ENCODE measurements at places on chromosomes 12 and 14. TPM values are rescaled to one million over a fixed set of nuclear protein-coding genes. Genes with fewer than 3 reads are reported as not detected.

ASB2 gene
- not detected for total RNA-seq

TRIM9 gene
- 0.33 TPM for total RNA-seq

DNAAF2 gene
- total RNA-seq, result 5.7 TPM

ABCD2 gene
- 43.4 TPM for total RNA-seq

RD3L gene
- total RNA-seq, result not detected

WSCD2 gene
- 1.5 TPM for total RNA-seq

BCL2L14 gene
- not detected for total RNA-seq

RNF212B gene
- not detected for total RNA-seq

LHX5 gene
- total RNA-seq, result not detected

All from subcutaneous adipose tissue (tissue), 4 donors.